ENCODE measurements at places on chromosomes 6 and 20.

DNA sequence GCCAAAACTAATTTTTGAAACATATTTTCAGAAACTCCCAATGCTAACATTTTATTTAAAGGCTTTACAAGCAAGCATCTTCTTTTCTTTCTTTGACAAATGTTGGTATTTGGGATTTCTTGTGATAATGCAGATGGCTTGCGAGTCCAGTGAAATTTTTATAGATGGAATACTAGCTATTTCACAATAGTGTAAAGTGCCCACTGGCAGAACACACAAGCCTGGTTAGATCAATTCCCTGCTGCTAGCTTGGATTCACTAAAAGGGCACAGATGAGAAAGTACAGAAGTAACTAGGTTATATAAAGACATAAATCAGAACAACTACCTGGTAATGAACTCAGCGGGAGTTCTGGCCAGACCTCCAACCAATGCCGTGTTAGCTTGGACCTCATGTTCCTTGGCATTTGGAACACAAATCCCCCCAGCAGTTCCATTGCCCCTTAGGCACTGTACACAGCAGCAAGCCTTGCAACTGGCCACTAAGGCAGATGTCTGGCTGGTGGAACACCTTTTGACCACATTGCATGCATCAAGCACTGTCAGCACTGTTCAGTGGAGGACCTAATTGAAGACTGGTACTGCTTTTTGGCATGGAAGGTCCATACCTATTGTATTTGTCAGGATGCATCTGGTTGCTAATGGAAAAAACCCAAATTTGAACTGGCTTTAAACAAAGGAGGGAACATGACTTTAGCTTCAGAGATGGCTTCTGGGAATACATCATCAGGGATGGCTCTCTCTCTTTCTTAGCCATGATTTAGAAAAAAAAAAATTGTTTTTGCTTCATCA is 15.6 kb upstream of the ZFP64 start:
- no peak for DNase-seq

DNA sequence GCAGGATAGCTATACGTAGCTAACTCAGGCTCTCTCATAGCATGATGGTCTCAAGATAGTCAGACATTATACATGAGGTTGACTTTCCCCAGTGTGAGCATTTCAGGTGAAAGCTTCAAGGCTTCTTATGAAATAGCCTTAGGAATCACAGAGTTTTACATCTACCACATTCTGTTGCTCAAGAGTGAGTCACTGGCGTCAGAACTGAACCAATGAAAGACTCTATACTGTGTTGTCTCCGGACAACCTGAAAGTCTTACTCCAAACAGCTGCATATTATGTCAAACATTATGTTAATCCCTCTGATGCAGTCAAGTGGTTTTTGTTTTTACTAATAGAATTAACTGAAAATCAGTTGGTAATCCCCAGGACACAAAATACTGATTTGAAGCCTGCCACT is 79.8 kb upstream of the TRDN start:
- DNase-seq, result no peak

- DNase-seq, result no peak
These were observed 33.7 kb downstream of the GJA10 start for GRCh38 chr6:89927791-89928550.

GRCh38 chr6:13641315-13641714 is 26.2 kb downstream of the NOL7 start:
- no peak for DNase-seq

- no peak for DNase-seq
These were observed 16.1 kb upstream of the SIRPB2 start for GRCh38 chr20:1507276-1507675.

GRCh38 chr20:1171461-1172093 is 13.2 kb downstream of the TMEM74B start:
- peak; percentile 33 for DNase-seq

Measured in mucosa of gallbladder (tissue), 1 donor.